Astrocyte of the cerebellum (primary cell): ENCODE measurements at places on chromosomes 1 and 21.

DNA sequence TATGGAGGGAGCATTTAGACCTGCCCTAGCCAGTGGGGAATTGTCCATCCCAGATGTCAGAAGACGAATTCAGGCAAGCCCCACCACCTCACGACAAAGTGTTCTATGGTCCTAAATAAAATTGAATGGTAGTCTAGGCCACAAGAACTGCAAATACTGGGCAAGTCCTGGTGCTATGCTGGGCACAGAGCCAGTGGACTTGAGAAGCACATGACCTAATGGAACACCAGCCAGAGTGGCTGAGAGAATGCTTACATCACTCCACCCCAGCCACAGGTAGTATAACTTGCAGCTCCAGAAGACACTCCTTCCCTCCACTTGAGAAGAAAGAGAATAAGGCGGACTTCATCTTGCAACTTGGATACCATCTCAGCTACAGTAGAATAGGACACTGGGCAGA is 567.3 kb upstream of the CXADR start:
- no peak for DNase-seq

DNA sequence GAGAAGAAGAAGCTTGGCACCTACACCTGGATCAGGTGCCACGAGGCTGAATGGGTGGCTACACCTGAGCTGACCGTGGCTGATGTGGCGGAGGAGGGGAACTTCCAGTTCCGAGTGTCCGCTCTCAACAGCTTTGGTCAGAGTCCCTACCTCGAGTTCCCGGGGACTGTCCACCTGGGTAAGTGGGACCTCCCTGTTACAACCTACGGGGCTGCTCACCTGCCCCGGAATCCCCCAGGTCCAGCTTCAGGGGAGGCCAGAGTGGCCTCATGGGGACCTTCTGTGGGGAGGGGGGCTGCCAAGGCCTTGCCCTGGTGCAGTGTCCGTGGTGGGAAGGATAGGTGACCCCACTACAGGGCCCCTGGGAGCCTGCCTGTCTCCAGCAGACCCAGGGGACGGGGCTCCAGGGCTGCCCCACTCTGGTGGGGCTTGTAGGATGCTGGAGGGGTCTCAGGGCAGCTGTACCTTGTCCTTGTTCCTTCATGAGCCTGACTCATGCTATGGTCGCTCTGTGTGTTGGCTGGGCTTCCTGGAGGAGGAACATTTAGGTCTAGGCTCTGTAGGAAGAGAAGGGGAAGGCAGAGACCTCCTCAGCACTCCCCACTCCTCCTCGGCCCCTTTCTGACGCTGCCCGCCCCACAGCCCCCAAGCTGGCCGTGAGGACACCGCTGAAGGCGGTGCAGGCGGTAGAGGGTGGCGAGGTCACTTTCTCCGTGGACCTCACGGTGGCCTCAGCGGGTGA is 7.2 kb downstream of the OBSCN start:
- DNase-seq, result no peak

DNA sequence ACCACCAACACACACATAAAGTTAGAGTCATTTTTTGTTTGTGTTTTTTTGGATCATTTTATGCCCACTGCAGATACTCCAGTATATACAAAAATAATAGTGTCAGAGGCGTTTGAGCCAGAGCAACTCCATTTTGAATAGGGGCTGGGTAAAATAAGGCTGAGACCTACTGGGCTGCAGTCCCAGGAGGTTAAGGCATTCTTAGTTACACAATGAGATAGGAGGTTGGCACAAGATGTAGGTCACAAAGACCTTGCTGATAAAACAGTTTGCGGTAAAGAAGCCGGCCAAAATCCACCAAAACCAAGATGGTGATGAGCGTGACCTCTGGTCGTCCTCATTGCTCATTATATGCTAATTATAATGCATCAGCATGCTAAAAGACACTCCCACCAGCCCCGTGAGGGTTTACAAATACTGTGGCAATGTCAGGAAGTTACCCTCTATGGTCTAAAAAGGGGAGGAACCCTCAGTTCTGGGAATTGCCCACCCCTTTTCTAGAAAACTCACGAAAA is 40.6 kb downstream of the GJA5 start:
- no peak for DNase-seq

DNA sequence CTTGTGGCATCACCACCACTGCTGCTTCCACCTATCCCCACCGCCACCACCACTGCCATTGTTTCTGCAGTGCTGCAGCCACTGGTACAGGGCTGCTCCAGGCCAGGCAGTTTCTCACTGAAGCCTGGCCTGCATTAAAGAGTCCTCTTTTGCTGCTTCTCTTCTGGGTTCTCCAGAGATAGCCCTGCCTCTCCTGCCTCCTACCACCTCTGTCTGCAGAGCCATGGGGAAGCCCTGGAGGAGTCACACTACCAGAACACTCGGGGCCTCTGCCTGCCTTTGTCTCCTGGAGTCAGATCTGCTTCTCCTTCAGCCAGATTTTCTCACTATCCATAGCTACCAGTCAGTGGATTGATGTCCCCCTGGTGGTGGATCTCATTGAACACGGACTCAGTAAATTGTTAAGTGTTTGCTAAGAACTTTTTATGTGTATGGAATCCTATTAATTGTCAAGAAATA is 37.7 kb upstream of the DDAH1 start:
- DNase-seq, result peak; percentile 68

- peak; percentile 46 for DNase-seq
These were observed 12.3 kb upstream of the PADI1 start for GRCh38 chr1:17192394-17193221.

DNA sequence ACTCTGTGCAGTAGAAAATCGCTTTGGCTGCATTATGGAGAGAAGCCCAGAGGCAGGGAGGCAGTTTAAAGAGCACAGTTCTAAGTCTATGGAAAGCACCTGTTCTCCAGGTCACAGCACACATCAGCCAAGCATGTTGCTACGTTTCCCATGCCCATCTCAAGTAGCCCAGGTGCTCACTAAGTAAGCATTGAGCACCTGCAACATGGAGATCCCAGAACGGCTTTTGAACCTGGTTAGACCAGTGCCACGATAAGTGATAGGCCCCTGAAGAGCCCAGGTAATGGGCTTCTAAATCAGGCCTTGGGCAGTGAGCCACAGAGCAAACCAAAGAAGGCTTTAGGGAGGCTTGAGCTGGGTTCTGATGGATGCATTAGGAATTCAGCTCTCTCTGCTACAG is 186.2 kb downstream of the C1orf94 start:
- DNase-seq, result no peak

GRCh38 chr21:43306911-43307676 is 119.8 kb downstream of the SIK1 start:
- no peak for DNase-seq

GRCh38 chr1:228009828-228010775 is 3.3 kb downstream of the WNT3A start:
- no peak for DNase-seq

DNA sequence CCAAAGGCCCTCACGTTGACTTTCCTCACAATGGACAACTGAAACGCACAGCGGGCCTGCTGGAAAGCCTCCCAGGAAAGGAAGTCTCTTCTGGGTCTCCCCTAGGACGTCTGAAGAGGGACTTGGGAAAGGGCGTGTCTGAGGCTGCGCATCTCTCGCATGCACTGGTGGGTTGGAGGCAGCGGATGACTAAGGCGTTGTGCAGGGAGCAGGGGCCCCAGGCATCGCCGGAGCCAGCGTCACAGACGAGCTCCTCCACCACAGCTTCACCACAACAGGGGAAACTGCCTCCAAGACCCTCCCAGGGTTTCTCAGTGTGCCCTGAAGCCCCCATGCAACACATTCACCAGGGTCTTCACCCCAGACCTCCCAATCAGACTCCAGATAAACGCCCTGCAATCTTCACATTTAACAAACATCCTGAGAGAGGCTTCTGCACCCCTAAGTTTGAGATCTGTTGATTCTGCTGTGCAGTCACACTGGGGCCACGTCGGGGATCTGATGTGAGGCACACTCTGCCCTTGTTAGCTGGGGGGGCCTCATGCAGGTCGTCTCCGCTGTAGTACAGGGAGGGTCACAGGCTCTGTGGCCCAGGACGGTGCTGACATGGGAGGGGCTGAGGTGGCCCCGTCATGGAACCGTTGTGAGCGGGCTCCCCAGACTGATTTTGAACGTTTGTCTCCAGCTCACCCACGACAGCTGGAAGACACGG is 7.0 kb upstream of the TFF1 start:
- no peak for DNase-seq

- no peak for DNase-seq
These were observed 50.3 kb upstream of the DENND1B start for GRCh38 chr1:197825541-197825940.

GRCh38 chr1:226738995-226739695 is at the start of gene ITPKB:
Gene ITPKB (minus strand): TSS chr1:226739282. CDS start chr1:226737458, 1,824 bp downstream.
- peak; percentile 73 for DNase-seq

GRCh38 chr1:23999156-23999671 is 19.1 kb upstream of the SRSF10 start:
- no peak for DNase-seq

GRCh38 chr1:162626761-162627160 is 5.5 kb upstream of the DDR2 start:
- DNase-seq, result no peak

DNA sequence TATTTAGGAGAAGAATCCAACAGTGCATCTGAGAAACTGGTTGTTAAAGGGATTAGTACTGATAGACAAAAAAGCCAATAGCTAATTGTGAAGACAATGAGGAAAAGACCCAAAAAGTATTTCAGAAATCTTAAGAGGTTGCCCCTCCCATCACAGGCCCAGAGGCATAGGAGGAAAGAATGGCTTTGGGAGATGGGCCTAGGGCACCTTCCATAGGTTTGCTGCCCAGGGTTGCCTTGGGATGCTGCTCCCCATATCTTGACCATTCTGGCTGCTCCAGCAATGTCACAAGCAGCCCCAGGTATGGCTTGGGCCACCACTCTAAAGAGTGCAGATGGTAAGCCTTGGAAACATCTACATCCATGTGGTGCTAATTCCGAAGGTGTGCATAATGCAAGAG is 68.7 kb upstream of the CD5L start:
- DNase-seq, result no peak

GRCh38 chr21:41635874-41636273 is 127.9 kb upstream of the TMPRSS2 start:
- no peak for DNase-seq

DNA sequence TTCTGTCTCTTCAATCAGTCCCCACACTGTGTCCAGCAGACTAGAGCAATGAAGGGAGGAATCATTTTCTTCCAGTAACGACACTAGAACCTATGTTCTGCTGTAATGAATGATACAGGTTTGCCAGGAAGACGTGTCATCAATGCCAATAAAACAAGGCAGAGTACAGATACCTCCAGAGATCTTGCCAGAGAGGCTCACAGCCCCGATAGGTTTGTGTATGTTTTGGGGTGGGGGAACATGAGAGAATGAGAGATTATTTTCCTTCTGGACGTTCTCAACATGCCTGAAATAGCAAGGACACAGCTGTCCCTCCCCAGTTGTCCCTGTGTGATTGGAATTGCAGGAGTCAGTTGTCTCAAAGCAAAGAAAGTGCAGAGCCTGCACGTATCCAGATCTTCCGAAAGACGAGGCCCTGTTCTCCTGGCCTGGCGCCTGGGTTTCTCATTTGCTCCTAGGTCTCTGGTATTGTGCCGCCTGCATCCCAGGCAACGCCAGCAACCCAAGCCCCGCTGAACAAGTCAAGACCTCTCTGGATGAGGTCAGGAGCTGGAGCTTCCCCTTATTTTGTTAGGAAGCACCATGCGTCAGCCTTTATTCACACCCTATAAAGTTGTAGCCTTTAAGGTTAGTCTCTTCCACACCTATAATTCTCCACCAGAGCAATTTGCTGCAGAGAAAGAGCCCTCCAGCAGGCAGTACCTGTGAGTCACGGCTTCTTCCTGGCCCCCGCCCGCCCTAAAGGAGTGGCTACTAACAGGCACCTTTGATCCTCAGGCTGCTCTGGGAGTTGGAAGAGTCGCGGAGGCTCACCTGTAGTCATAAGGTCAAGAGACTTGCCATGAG is 130.5 kb downstream of the TOMM20 start:
- DNase-seq, result no peak

GRCh38 chr1:180415985-180416633 is 86.3 kb downstream of the ACBD6 start:
- DNase-seq, result peak; percentile 12

DNA sequence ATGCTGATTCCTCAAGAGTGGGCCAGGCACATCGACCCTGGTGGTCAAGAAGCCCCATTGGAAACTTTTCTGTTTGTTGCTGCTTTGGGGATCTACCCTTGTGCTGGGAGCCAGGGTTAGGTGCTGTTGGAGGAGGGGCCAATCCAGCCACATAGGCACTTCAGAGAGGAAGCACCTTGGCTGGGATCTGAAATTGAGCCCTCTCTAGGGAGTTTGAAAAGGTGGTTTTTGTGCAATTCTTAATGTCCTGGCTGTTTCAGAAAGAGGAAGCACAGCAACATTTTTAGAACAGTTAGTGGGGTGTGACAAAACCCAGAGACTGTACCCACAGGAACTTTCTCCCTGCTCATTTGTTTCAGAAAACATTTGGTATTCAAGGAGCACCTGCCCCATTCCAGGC is 17.2 kb upstream of the BEND5 start:
- no peak for DNase-seq

- peak; percentile 56 for DNase-seq
These were observed 34.1 kb downstream of the EXTL2 start for GRCh38 chr1:100860397-100860991.

DNA sequence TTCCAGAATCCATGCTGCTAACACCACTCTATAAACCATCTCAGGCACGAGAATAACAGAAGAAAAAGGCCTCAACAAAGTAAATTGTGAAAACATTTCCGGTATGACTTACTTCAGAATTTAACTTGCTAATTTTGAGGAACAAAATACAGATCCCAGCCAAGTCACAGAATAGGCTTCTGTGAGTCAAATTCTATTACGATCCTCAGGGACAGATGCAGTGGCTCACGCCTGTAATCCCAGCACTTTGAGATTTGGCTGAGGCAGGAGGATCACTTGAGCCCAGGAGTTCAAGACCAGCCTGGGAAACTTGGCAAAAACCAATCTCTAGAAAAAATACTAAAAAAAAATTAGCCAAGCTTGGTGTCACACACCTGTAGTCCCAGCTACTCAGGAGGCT is 8.8 kb upstream of the CCDC27 start:
- DNase-seq, result no peak

GRCh38 chr1:76068953-76069561 is 5.5 kb upstream of the ST6GALNAC3 start:
- DNase-seq, result no peak

- DNase-seq, result no peak
These were observed 21.3 kb upstream of the S100A10 start for GRCh38 chr1:152014943-152015342.

DNA sequence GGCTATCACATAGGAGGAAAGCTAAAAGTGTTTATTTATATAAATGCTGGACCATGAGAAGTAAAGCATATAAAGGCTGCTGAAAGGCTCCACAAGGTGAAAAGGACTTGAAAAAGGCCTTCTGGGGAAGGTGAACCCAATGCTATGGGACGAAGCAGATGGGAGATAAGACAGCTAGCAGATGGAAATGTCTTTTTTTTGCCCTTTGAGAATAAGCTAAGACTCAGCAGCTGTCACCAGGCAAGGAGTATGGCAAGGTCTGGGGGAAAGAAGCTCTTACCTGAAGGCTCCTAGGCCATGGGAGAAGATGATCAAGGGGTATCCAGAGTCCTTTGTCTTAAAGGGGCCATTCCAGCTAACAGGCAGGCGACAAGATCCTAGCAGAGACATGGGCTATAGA is 9.9 kb downstream of the PAFAH2 start:
- DNase-seq, result no peak

- no peak for DNase-seq
These were observed 35.5 kb downstream of the IFNAR1 start for GRCh38 chr21:33360281-33360680.

- DNase-seq, result peak; percentile 43
These were observed 104.7 kb downstream of the CAMTA1 start for GRCh38 chr1:6889875-6890480.

GRCh38 chr1:11483581-11484320 is 4.8 kb downstream of the DISP3 start:
- DNase-seq, result no peak
